ENCODE measurements at places on chromosomes 12 and 14.
A peak's percentile ranks its signal among the peaks of the same experiment; 100 is the strongest.

GRCh38 chr12:74626397-74626796 is 88.8 kb downstream of the ATXN7L3B start:
- H3K27me3 ChIP-seq, result no peaks in the 10 kb centered on the region
- DNase-seq, result no peak
- H3K36me3 ChIP-seq, result no peaks in the 10 kb centered on the region
- H3K4me1 ChIP-seq, result no peaks in the 10 kb centered on the region

- no peaks in the 10 kb centered on the region for H3K36me3 ChIP-seq
- H3K4me3 ChIP-seq, result peak within 1 kb of the TSS; percentile 74
- peak; percentile 85 for DNase-seq
- H3K27ac ChIP-seq, result peak within 1 kb of the TSS; percentile 94
- H3K4me1 ChIP-seq, result peaks cover 76% of the 10 kb centered on the region
These were observed at the start of gene SYNE3 for GRCh38 chr14:95516554-95517181. TSS of gene SYNE3 (minus strand) at chr14:95516650. CDS start at chr14:95475821, 40,829 bp downstream.

- peaks cover 8% of the 10 kb centered on the region for H3K4me1 ChIP-seq
- H3K36me3 ChIP-seq, result no peaks in the 10 kb centered on the region
- DNase-seq, result no peak
- H3K27ac ChIP-seq, result no peak overlapping the region
These were observed 51.2 kb upstream of the OXA1L start for GRCh38 chr14:22715186-22715812.

DNA sequence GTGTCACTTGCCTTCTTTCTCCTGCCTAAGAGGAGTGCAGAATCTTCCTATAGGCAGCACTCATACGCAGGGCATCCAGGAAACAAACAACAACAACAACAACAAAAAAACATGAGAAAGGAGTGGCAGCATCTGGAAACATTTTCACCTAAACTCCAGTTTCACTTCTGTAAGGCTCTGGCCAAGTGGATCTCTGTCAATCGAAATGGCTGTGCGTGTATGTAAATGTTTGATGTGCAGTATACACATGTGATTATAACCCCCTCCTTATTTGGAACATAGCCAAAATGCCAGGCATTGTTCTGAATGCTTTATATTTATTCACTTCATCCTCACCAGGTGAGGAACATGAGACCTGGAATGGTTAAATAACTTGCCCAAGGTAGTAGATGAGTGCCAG is 76.8 kb downstream of the COX16 start:
- no peaks in the 10 kb centered on the region for H3K4me1 ChIP-seq
- no peak for DNase-seq
- no peak overlapping the region for H3K4me3 ChIP-seq
- no peaks in the 10 kb centered on the region for H3K27me3 ChIP-seq

GRCh38 chr12:76558684-76559399 is 729 bp downstream of the OSBPL8 start:
- H3K36me3 ChIP-seq, result no peaks in the 10 kb centered on the region
- peak overlapping the region; percentile 83 for H3K4me3 ChIP-seq
- peak overlapping the region; percentile 95 for H3K27ac ChIP-seq
- peak; percentile 87 for DNase-seq

DNA sequence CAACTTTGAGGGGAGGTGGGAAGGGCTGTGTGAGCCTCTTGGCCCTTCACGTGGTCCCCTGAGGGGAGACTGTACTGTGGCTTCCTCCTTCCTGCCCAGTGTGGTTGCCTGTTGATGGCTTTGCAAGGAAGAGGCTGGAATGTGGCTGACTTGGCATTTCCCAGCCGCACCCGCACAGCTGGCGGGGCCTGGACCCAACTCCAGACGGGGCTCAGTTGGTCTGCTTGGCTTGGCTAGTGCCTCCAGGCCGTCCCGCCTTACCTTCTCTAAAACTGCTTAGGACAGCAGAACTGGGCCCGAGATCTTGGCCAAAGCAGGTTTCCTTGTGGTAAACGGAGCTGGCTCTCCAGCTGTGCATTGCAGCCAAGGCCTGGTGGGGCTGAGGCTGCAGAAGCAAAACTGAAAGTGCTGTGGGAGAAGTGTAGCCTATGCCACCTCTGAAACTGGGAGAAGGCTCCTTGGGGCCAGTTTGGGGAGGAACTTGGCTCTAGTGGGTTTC is 139.5 kb downstream of the SMOC1 start:
- no peak for DNase-seq
- no peaks in the 10 kb centered on the region for H3K36me3 ChIP-seq
- H3K4me3 ChIP-seq, result peak overlapping the region; percentile 29
- no peak overlapping the region for H3K27ac ChIP-seq
- H3K4me1 ChIP-seq, result peaks cover 16% of the 10 kb centered on the region

GRCh38 chr12:49978125-49978524 is 5.4 kb downstream of the AQP6 start:
- DNase-seq, result no peak
- peaks cover 6% of the 10 kb centered on the region for H3K4me1 ChIP-seq
- H3K36me3 ChIP-seq, result no peaks in the 10 kb centered on the region
- no peaks in the 10 kb centered on the region for H3K27me3 ChIP-seq
- H3K4me3 ChIP-seq, result no peak overlapping the region

DNA sequence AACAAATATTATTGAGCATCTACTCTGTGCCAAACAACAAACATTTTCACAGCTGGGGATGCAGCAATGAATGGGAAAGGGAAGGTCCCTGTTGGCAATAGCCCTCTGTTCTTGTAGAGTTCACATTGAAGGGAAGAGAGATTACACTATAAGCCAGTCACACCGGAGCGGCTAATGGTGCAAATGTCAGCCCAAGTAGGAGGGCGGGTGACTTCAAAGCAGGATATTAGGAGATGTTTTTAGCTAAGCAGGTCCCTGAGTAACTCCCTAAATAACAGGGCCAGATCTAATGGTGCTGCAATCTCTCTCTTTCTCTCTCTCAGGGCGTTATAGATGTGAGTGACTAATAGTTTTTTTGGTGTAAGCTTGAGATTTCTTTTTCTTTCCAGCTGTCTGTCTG is 30.7 kb downstream of the FLVCR2 start:
- no peak for DNase-seq
- peaks cover 16% of the 10 kb centered on the region for H3K4me1 ChIP-seq
- H3K4me3 ChIP-seq, result no peak overlapping the region
- no peak overlapping the region for H3K27ac ChIP-seq

DNA sequence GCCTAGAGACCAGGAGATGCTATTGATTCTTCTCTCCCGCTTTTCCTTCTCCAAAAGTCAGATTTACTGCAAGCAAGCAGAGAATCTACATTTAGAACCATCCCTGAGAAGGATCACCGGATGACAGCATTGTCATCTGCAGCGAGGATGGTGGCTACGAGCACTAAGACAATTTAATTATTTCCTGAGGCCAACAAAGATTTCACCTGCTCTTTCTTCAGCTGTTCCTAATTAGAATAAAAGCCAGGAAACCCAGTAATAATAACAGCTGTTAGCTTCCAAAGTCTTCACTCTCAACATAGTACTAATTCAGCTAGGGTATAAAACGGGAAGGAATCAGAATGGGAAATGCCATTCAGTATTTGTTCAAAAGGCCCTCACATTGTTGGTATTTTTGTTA is 53.3 kb downstream of the TMTC1 start:
- H3K27me3 ChIP-seq, result no peaks in the 10 kb centered on the region
- no peak overlapping the region for H3K27ac ChIP-seq
- H3K36me3 ChIP-seq, result no peaks in the 10 kb centered on the region
- DNase-seq, result no peak

GRCh38 chr14:62269204-62269603 is 507.0 kb downstream of the SNAPC1 start:
- no peaks in the 10 kb centered on the region for H3K4me1 ChIP-seq
- no peak overlapping the region for H3K4me3 ChIP-seq
- H3K36me3 ChIP-seq, result no peaks in the 10 kb centered on the region
- no peak overlapping the region for H3K27ac ChIP-seq

- no peaks in the 10 kb centered on the region for H3K27me3 ChIP-seq
- no peaks in the 10 kb centered on the region for H3K36me3 ChIP-seq
- peaks cover 32% of the 10 kb centered on the region for H3K4me1 ChIP-seq
- no peak for DNase-seq
- H3K27ac ChIP-seq, result peak overlapping the region; percentile 58
- no peak overlapping the region for H3K4me3 ChIP-seq
These were observed 68.9 kb downstream of the DAD1 start for GRCh38 chr14:22519877-22520685.

DNA sequence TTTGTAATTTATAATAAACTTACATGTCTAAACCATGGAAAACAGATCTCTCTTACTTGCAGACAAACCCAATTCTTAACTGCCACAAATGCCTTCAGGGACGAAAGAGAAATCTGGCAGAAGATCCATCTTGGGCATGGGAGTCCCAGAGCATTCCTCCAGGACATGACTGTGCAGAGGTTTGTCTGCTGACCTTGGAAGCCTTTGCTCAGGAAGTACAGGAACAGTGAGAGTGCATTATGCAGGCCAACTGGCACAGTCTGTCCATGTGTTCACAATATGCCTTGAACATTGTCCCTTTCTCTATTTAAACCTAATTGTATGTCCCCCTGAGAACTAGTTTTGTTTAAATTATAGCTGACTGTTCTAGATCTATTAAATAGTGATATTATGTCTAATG is 467.1 kb downstream of the ATP23 start:
- peaks cover 12% of the 10 kb centered on the region for H3K4me1 ChIP-seq
- H3K36me3 ChIP-seq, result no peaks in the 10 kb centered on the region
- no peaks in the 10 kb centered on the region for H3K27me3 ChIP-seq
- H3K4me3 ChIP-seq, result no peak overlapping the region

DNA sequence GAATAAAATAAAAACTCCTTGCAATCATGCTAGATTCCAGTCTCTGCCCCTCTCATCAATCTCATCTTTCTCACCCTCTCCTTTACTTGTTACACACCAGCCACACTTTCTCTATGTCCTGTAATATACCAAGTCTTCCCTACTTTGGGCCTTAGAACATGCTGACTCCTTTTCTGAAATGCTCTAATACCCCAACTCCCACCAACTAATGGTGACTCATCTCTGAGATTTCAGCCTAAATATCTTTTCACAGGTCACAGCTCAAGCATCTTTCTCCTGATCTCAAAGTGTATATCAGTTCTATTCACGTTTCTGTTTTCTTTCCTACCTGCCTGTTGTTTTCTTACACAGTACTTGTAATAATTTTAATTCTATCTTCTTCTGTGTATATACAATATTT is 378.9 kb upstream of the PRICKLE1 start:
- H3K36me3 ChIP-seq, result no peaks in the 10 kb centered on the region
- no peak for DNase-seq
- no peaks in the 10 kb centered on the region for H3K4me1 ChIP-seq

DNA sequence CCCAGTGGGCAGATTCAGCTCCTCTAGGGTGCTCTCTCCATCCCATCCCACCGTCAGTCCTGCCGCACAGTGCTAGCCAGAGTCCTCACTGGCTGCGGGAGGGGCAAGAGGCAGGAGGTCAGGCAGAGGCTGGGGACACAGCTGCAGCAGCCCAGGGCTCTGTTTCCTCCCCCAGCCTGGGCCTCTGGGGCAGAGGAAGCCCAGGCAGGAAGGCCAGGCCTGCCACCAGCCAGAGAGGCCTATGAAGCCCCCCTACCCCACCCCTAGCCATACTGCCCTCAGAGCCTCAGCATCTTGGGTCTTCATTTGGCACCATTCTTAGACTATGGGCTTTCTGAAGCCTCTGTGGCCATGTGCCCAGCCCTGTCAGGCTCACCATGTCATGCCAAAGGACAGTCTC is 3.4 kb downstream of the ACVRL1 start:
- DNase-seq, result no peak
- H3K4me1 ChIP-seq, result peaks cover 77% of the 10 kb centered on the region
- peaks cover 11% of the 10 kb centered on the region for H3K36me3 ChIP-seq
- peak overlapping the region; percentile 95 for H3K27ac ChIP-seq

DNA sequence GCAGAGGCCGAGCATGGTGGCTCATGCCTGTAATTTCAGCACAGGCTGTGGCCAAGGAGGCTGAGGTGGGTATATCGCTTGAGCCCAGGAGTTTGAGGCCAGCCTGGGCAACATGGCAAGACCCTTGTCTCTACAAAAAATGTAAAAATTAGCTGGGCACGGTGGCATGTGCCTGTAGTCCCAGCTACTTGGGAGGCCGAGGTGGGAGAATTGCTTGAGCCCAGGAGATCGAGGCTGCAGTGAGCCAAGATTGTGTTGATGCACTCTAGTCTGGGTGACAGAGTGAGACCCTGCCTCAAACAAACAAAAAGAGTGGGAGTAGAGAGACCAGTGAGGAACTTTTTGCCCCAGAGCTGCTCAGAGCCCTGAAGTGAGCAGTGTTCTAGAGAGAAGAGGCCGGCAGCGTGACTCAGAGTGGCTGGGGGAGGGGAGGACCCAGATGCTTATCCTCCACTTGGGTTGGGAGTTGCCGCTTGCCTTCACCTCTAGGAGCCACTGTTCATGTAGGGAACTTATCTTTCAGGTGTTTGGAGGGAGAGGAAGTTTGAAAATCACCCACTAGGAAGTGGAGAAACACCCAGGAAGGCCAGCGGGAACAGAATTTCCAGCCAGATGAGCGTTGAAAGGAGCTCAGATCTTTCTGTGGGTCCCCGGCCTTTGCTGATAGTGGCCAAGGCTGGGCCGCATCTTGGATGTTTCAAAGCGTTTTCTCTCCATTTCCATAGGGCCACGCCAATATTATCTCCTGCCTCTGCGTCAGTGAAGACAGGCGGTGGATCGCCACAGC is 15.3 kb downstream of the CFAP251 start:
- H3K4me3 ChIP-seq, result no peak overlapping the region
- DNase-seq, result no peak
- no peak overlapping the region for H3K27ac ChIP-seq
- no peaks in the 10 kb centered on the region for H3K36me3 ChIP-seq

DNA sequence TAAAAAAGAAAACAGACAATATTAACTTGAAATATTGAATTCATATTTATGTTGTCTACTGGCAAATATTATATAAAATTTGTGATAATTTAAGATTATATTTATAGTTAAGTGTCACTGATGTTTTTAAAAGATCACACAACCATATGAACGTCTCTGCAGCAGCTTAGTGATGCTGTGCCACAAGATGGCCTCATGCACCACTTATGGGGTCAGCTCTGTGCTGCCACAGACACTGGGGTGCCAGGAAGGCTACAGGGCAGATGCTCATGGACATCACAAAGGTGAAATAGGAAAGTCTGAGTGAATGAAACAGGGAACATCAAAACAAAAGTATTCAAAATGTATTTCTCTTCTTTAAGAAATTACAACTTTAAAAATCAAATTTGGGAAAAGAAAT is 13.1 kb downstream of the ATXN3 start:
- H3K27me3 ChIP-seq, result no peaks in the 10 kb centered on the region
- no peak for DNase-seq
- H3K36me3 ChIP-seq, result peaks cover 30% of the 10 kb centered on the region
- H3K4me1 ChIP-seq, result no peaks in the 10 kb centered on the region
- H3K27ac ChIP-seq, result no peak overlapping the region

DNA sequence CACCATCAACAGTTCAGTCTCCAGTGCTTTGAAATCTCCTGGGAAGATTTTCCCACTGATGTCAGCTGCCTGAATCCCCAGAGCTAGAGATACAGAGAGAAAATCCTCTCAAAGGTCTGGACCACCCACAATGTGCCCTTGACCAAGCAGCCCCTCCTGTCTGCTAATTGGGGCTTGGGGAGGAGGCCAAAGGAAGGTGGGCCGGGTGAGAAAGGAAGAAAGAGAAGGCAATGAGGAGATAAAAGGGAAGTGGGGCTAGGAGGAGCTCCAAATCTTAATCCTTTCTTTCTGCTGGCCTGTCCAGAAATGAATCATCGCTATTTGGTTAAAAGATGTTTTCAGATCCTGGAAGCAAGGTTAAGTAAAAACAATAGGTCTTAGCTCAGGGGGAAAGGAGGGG is 322.9 kb downstream of the BCL11B start:
- peaks cover 49% of the 10 kb centered on the region for H3K4me1 ChIP-seq
- H3K27ac ChIP-seq, result no peak overlapping the region
- DNase-seq, result no peak
- no peaks in the 10 kb centered on the region for H3K27me3 ChIP-seq
- no peaks in the 10 kb centered on the region for H3K36me3 ChIP-seq

Data from vagina (tissue), 2 donors.